ENCODE measurements at places on chromosomes 6 and 20.

- no peak for DNase-seq
Observed at GRCh38 chr6:80003826-80004172, 650 bp upstream of the TTK start.

GRCh38 chr20:3051385-3052019 lies 5.7 kb downstream of the MRPS26 start:
- no peak for DNase-seq

GRCh38 chr20:63377256-63377941 lies 16.2 kb upstream of the CHRNA4 start:
- DNase-seq, result no peak

- no peak for DNase-seq
Observed at GRCh38 chr20:23362392-23363256, 642 bp downstream of the GZF1 start.

- DNase-seq, result no peak
Observed at GRCh38 chr20:56929606-56930005, 300.5 kb downstream of the TFAP2C start.

Measured in epithelial cell of prostate (primary cell).